C1 segment of cervical spinal cord (tissue), 14 donors: ENCODE measurements at places on chromosomes 7 and 10.

DNA sequence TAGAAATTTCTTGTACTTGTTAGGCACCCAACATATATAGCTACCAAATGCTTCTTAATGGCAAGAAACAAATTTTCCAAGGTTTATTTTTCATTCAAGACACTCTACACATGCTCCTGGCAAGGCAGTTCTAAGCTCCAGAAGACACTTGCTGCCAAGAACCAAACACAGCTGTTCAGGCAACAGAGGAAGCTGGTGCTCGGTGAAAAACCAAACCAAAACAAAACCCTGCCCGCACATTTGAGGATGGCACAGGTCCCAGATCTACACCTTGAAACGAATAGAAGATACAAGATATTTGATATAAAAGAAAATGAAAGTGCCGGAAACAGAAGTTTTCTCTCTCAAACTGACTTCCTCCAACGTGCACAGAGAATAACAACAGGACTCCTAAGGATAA is 4.9 kb upstream of the DNTT start:
- DNase-seq = no peak

DNA sequence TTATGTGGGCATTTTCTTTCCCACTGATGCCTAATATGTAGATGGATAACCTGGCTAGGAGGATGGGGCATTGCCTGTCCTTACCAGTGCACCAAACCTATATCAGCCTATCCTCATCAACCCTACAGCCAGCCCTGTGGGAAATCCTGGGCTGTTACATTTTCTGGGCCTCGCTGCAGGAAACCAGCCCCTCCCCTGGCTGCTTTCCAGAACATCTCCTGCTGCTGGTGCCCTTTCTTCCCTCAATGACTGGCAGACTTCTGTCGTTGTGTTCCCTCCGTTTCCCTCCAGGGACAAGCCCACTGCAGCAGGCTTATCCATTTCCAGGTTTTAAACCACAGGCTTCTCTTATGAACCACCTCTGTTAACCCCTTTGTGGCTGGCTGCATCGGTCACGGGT is 486.1 kb upstream of the COBL start:
- no peak for DNase-seq

DNA sequence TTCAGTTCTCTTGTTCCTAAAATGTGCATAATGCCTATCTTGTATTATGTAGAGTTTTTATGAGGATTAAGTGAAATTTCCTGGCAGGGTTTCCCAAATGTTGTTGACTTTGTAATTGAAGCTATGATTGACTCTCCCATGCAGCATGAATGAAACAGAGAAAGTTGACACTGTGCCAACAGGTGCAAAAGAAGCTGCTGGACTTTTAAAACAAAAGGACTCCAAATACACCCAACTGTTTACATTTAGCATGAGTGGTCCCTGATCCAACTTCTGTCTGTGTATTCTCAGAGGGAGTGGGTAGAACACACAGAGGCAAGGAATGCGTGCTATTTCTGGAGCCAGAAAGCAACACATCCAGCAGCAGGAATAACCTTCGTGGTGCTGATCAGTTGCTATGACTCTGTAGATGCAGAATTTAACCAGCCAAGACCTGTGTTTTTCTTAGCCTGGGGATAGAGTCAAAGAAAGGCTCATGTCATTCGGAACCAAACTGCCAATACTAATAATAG is 14.4 kb upstream of the RBM20 start:
- DNase-seq = no peak

- DNase-seq = no peak
These were observed 170.7 kb upstream of the PLPP4 start for GRCh38 chr10:120286280-120286679.

GRCh38 chr10:118047157-118047719 is 497 bp upstream of the RAB11FIP2 start:
- no peak for DNase-seq
